Dorsolateral prefrontal cortex (tissue), 122 donors: ENCODE measurements at places on chromosomes 13 and 19. TPM values are rescaled to one million over a fixed set of nuclear protein-coding genes. Genes with fewer than 3 reads are reported as not detected.

The SKA3 gene
- 1.7 TPM for total RNA-seq

The PSG1 gene
- not detected for total RNA-seq

The DHPS gene
- 101 TPM for total RNA-seq

The ZSCAN22 gene
- total RNA-seq = 4.0 TPM

The PABPC3 gene
- total RNA-seq = 0.18 TPM

The NLRP7 gene
- not detected for total RNA-seq

The APOC1 gene
- total RNA-seq = 18.3 TPM

The TMEM145 gene
- total RNA-seq = 52.6 TPM

The OLFM2 gene
- 120 TPM for total RNA-seq

The CGB5 gene
- not detected for total RNA-seq

The GPR183 gene
- total RNA-seq = 2.3 TPM

The ZNF709 gene
- 14.8 TPM for total RNA-seq

The MATK gene
- 58.6 TPM for total RNA-seq

The LILRB5 gene
- total RNA-seq = not detected

The SRRM5 gene
- 1.3 TPM for total RNA-seq

The FAM216B gene
- total RNA-seq = not detected

The SEMA6B gene
- total RNA-seq = 79.1 TPM

The ZNF208 gene
- 3.7 TPM for total RNA-seq

The KLK12 gene
- not detected for total RNA-seq

The UNC13A gene
- 215 TPM for total RNA-seq

The KLK4 gene
- total RNA-seq = not detected

The KIR3DL2 gene
- total RNA-seq = not detected

The TNNT1 gene
- 12.3 TPM for total RNA-seq

The CPT1C gene
- 103 TPM for total RNA-seq

The POLRMT gene
- 73.6 TPM for total RNA-seq

The CAMSAP3 gene
- total RNA-seq = 17.8 TPM
